ENCODE measurements at places on chromosomes 4 and X.
A peak's percentile ranks its signal among the peaks of the same experiment; 100 is the strongest.

GRCh38 chr4:20890761-20891160, 190.5 kb downstream of the PACRGL start:
- no peak for DNase-seq

DNA sequence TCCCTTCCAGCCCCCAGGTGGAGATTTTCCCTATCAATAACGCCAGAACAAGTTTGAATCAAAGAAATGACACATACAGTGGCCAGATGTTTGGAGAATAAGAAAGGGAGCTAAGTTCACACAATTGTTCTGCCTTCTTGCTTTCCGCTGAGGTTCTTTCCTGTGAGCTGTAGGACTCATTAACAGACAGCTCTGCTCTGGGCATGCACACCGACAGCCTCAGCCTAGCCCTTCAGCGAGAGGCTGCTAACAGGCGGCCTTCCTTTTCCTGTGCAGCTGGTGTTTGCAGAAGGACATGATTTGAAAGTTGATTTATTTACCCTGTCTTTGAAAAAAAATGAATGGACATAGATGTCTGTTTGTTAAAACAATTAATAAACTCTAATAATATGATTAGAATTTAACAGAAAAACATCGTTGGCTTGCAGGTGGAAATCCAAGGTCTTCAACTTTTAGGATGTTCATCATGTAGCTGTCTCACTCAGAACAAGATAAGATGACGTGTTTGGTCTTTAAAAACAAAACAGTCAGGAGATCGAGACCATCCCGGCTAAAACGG, 183.3 kb downstream of the KDR start:
- DNase-seq = no peak

DNA sequence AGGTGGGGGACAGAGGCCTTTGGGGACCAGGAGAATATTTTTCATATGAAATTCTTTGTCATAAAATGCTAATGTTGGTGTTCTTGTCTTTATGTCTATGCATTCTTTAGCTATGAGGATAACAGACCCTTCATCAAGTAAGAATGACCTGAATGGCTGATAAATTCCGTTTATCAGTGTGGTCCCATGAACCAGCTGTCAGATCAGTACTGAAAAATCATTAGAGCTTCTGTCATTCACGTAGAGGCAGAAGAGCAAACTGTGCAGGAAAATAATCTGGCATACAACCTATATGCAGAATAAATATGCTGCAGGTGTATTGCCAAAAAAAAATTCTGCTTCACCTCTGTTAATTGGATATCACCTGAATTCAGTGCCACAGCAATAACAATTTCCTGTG, 828.6 kb downstream of the ADGRL3 start:
- DNase-seq = no peak

GRCh38 chrX:10242026-10242425, 85.3 kb downstream of the CLCN4 start:
- DNase-seq = no peak

DNA sequence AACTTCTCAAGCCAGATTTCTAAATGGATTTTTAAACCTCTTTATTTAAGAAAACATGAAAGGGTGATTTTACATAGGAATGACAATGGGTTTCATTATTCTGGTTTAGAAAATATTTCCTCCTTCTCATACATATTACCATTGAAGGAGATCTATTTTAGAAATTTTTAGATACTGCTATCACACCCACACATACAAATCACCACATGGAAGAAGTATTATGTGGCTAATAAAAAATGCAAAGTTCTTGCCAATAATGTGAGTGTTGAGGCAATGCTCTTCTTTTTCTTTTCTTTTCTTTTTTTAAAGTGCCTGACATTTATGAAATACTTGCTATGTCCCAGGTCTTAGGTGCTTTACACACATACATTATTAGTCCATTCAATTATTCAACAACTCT, 6.8 kb downstream of the STAP1 start:
- DNase-seq = no peak

DNA sequence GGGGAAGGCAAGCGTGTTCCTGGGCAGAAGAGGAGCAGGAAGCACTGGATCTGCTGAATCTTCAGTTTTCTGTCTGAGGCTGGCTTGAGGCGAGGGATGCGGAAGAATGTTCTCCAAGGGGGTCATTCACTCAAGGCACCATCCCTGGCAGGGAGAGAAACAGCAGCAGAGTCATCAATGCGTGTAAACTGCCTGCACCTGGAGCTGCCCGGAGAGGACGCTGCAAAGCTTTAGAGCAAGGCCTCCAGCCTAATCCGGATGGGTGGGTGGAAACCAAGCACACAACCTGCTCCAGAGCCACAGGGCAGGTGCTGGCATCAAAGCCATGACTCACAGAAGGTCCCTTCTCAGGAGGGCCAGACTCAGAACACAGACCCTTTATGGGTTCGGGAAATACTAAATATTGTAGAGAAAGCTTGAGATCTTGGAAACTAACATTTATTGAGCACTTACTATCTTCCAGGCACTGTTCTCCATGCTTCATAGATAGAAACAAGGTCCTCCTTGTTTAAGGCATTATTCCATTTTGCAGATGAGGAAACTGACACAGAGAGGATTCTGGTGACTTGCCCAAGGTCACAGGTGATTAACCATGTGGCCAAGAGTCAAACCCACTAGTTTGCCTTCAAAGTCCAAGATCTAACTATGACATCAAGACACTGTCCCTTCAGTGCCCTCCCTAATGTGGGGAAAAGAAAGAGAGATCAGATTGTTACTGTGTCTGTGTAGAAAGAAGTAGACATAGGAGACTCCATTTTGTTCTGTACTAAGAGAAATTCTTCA, 7.7 kb downstream of the PROM1 start:
- no peak for DNase-seq

DNA sequence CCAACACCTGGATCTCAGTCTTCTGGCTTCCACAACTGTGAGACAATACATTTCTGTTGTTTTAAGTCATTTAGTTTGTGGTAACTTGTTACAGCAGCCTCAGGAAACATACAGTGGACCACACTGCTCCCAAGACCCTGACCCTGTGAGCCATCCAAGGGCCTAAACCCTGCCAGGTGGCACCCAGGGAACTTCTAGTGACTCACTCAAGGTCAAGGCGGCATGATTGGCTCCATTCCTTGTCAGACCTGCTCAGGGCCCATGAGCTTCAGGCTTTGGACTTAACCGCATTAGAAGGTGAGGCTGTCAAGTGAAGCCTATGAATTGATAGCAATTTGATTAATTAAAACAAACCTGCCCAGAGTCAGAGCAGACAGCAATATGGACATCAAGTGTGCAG, 165.7 kb upstream of the MAMLD1 start:
- DNase-seq = no peak

DNA sequence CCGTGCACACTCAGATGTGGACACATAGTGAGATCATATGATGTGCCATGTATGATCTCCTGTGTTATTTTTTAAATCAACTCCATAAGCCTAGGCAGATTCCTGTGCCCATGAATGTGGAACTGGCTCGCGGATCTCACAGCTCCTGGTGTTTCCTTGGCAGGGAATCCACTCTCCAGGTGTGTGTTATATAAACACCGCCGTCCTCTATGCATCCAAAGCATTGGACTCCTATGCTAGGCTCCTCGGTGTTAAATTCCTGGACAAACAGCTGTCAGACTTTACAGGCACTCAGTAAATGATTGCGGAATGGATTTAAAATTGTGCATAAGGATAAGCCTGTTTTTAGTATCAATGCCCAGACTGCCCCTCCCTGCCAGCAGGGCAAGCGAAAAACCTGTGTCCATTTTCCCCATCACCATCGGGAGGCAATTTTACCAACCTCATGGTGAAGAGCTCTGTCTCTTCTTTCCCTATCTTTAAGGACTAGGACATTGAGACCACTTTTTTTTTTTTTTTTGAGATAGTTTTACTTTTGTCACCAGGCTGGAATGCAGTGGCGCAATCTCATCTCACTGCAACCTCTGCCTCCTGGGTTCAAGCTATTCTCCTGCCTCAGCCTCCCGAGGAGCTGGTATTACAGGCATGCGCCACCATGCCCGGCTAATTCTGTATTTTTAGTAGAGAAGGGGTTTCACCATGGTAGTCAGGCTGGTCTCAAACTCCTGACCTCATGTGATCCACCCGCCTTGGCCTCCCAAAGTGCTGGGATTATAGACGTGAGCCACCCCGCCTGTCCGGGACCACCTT, 23.6 kb upstream of the GPR78 start:
- no peak for DNase-seq

DNA sequence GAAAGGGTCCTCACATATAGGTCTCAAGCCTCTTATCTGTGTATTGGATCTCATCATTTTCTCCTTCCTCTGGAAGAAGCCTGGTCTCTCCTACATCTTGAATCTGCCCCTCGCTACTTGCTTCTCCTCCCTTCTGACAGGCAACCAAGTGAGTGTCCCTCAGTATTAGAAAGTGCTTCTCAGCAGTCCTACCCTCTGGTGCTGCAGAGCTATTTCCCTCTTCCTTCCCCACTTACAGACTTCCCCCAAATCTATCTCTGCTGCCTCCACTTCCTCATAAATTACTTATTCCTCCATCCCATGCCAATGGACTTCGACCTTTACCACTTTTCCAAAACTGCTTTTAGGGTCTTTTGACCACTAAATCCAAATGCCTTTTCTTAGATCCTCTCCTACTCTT, 129.1 kb upstream of the NAP1L5 start:
- no peak for DNase-seq

GRCh38 chr4:43781125-43781524, 667.5 kb downstream of the KCTD8 start:
- DNase-seq = no peak

- DNase-seq = no peak
Measured at GRCh38 chr4:158826882-158827281, 58.1 kb downstream of the FNIP2 start.

DNA sequence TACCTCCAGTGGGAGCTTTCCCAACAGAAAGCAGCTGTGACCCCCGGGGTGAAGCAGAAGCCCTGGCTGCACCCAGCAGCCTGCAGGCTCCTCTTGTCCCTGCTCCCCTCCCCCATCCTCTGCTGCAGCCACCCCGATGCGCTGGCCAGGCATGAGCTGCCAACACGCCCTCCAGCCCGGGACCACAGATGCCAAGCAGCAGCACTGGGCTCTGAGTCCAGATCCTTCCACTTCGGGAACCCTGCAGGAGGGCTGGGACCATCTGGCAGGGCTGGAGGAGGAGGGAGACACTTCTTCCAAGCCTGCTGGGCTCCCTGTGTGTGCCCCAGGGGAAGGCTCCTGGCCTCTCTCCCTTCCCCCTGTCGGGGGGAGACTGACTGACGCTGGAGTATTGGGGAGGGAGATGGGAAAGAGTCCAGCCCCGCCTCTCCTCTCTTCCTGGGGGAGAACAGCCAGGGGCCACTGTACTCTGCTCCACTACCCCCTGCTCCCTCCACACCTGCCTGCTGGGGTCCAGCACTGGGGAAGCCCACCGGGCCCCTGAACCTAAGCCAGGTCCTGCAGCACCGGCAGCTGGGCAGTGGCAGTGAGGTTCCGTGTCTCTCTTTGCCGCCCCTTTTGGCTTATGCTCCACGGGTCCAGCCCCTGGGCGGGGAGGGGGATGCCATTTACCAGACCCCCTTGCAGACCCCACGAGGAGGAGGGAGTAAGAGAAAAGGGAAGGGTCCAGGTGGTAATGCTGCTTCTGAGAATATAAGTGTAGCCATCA, 55.7 kb downstream of the PPP2R2C start:
- no peak for DNase-seq

- peak; percentile 6 for DNase-seq
Measured at GRCh38 chrX:14529290-14529989, at the start of gene GLRA2. GLRA2 (plus strand) TSS chrX:14529536; CDS start chrX:14530058, 522 bp downstream.

GRCh38 chr4:168796362-168797106, 213.5 kb downstream of the CBR4 start:
- DNase-seq = no peak

DNA sequence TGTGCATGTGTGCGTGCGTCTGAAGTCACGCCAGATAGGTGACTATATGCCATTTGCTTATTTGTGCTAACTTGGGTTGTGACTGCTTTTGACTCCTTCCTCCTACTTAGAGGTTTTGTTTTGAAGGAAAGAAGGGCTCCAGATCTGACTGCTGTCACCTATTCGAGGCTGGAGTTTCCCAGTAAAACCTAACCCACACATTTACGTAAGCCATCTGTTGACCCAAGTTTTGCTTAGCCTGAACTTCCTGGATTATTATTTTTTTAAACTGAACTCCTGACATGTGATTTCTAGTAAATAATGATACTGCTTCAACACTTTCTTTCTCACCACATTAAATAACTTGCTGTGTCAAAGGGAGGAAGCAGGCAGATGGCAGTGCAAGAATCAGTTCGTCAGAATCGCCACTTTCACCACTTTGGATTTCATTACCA, 41.5 kb downstream of the DTHD1 start:
- no peak for DNase-seq

DNA sequence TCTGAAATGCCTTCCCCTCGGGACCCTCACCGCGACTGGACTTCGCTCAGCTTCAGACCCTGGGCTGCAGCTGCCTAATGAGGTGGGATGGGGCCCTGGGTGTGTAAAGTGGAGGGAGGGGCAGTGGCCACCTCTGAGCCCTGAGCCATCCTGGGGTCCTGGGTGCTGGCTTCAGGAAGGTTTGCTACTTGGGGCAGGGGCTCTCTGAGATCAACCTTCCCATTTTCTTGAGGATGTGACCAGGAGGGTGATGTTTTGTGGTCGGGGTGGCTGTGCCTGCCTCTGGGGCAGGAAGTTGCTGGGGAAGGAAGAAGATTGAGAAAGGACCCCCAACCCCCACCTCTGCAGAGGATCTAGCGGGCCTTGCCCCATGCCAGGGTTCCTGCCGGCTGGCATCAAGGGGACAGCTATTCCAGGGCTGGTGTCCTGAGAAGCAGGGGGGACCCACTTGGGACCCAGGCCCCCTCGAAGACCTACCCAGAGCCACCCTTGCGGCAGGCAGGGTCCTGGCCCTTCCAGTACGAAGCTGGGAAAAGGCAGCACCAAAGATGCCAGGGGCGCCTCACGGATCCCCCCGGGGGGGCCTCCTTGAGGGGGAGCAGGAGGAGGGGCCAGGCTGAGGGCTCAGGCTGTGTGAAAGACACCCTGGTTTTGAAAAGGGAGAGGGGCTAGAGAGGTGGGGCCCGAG, 6.5 kb downstream of the SH3BP2 start:
- peak; percentile 4 for DNase-seq

DNA sequence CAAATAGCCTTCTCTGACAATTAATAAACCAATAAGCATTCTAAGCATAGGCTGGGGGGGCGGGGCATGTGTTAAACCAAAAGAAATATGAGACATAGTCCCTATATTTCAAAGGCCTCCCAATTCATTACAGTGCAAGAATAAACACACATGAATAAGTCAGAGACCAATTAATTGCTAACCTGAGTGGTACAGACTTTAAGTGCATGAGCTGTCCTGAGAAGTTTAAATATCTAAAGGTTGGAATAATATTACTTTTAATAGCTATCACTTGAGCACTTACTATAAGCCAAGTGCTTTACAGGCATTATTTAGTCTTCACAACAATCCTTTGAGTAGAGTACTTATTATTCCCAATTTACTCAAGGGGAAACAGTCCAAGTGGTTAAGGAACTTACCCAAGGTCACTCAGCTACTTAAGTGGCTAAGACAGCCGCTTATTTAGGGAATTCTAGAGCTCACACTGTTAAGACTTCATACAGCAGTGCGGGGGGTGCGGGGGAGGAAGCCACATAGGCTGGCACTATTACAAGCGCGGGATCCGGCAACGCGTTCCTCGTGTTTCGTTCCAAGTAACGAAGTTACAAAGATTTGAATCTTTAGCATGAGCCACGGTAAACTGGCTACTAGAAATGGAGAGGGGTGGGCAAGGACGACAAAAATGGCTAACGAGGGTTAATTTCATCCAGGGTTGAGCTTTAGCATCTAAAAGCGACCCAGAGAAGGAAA, 1.4 kb downstream of the THOC2 start:
- peak; percentile 73 for DNase-seq

GRCh38 chr4:184851200-184851541, 25.4 kb upstream of the ACSL1 start:
- no peak for DNase-seq
